ENCODE measurements at places on chromosomes 2 and 18.

DNA sequence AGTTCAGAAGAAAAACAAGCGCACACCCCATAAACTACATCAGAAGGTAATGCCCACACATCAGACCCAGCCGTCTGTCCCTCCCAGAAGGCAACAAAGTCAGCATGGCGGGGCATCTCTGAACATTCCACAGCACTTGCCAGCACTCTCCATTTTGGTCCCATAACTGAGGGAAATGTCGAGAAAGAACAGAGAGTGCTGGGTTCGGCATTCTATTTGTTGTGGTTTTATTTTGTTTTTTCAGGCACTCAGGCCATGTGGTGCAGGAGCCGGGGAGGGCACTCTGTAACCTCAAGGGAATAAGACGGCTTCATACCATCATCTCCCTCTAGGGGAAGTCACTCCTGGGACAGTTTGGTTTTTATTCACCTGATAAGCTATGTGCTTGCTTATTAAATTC, 156.0 kb downstream of the SEPTIN10 start:
- no peak for DNase-seq

DNA sequence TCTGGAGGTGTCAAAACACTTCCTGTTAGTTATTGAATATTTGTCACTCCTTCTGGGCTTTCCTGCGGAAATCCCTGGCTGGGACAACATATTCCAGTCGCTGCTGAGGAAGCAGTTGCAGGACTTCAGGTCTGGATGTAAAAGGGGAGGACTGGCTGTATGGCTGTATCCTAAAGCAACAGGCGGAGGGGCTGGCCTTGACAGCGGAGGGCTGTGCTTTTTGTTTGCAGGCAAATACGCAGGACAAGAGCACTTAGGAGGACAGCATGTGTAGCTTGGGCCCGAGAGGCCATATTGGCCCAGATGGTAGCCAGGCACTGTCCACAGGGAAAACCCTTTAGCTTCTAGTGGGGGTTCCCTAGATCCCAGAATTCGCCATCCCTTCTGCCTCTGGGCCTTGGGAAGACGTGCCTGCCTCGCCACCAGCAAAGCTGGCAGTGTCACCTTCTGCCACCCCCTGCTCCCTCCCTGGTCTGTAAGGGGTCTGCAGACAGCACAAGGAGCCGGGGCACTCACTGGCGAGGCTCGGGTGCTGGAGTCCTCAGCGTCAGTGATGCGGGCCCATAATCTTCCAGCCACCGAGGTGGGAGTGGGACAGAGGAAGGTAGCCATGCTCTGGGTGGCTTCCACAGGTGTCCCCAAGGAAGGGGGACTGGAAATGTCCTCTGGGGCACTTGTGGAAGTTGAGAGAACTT, 6.7 kb downstream of the NPPC start:
- no peak for DNase-seq

DNA sequence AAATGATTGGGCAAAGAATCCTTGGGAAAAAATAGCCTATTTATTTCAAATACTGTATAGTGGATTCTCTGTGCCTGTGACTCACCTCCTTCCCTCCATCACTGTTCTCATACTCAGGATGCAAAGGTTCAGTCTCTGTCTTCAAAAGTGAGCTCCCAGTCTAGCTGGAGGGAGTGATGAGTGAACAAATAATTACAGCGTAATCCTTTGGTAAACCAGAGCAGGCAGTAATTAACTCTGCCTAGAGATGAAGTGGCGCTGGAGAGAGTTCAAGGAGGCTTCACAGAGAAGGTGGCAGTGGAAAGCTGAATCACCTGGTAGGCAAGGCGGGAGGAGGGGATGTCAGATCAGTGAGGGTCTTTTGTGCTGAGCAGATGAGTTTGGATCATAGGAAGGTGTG, 6.5 kb downstream of the DGUOK start:
- no peak for DNase-seq

- no peak for DNase-seq
These were observed 13.8 kb downstream of the PDIA6 start for GRCh38 chr2:10798783-10799182.

- DNase-seq: no peak
These were observed 26.2 kb upstream of the INSIG2 start for GRCh38 chr2:118062048-118062447.

DNA sequence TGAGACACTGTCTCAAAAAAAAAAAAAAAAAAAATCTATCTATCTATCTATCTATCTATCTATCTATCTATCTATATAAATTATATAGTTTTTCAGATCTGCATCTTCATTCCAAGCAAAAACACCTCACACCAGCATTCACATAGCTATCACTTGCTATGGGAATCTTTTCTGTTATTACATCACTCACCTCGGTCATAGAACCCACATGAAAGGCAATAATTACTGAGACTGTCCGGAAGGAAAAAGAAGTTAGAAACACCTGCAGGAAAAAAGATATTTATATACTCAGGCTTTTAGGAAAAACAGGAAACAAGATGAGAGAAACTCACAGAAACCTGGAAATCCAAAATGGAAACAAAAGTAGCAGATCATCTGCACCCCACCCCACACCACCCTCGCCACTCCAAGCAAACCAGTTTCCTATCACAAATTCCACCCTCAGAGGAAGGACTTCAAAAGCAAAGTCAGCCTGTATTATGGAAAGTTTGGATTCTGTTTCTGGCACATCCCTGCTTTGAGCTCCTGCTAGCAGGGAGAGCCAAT, 21.9 kb upstream of the CCDC141 start:
- no peak for DNase-seq

- DNase-seq: peak; percentile 41
These were observed 104.7 kb upstream of the NOSTRIN start for GRCh38 chr2:168697668-168698121.

- no peak for DNase-seq
These were observed 423.6 kb downstream of the PTH2R start for GRCh38 chr2:208830203-208830602.

- DNase-seq: no peak
These were observed 327.9 kb downstream of the LPIN1 start for GRCh38 chr2:12074126-12074844.

DNA sequence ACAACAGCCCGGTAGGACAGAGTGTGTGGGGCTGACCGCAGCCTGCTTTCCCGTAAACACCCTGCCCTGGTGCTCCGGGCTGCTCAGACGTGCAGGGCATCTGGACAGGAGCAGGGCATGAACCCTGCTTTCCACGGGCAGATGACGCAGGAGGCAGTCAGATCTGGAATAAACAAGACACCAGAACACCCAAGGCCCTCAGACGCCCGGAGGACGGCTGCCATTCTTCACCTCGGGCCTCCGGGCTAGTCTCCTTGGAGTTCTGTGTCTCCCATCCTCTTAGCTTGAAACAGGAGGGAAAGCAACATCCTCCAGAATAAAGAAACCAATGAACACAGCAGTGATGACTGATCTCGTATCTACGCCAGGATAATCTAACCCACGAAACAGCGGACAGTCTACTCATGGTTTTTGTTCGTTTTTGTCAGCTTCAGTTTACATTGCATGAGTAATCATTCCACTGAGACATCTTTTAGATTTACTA, 7.3 kb downstream of the PXDN start:
- no peak for DNase-seq

- no peak for DNase-seq
These were observed at the start of gene SP140 for GRCh38 chr2:230225486-230225885. Gene SP140, plus strand, starts transcription at chr2:230225736. Its CDS starts 109 bp downstream, at chr2:230225845.

DNA sequence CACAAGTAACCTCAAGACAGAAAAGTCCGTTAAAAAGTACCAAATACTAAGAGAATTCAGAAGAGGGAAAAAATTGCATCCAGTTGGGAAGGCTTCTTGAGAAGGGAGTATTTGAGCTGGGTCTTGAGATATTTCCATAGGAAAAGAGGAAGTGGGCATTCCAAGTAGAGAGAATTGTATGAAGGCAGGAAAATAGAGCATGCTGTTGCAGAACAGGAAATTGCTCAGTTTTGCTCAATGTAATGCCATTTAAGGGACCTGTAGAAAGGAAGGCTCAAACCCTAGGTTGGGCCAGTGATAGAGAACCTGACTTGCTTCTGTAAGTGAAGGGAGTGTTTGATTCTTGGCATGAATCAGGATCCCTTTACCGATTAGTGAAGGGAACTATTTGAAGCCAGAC, 1.0 kb upstream of the ZC3H8 start:
- DNase-seq: no peak

GRCh38 chr2:99729104-99730025, 239.5 kb upstream of the REV1 start:
- no peak for DNase-seq

GRCh38 chr2:6368281-6368680, 497.4 kb downstream of the CMPK2 start:
- DNase-seq: no peak

GRCh38 chr2:213934560-213934959, 476.3 kb upstream of the VWC2L start:
- DNase-seq: no peak

- no peak for DNase-seq
These were observed 70.3 kb upstream of the NCK2 start for GRCh38 chr2:105674401-105674800.

GRCh38 chr2:15189216-15189615, 371.9 kb downstream of the NBAS start:
- no peak for DNase-seq

- no peak for DNase-seq
These were observed 45.2 kb upstream of the ST3GAL5 start for GRCh38 chr2:85933753-85934594.

DNA sequence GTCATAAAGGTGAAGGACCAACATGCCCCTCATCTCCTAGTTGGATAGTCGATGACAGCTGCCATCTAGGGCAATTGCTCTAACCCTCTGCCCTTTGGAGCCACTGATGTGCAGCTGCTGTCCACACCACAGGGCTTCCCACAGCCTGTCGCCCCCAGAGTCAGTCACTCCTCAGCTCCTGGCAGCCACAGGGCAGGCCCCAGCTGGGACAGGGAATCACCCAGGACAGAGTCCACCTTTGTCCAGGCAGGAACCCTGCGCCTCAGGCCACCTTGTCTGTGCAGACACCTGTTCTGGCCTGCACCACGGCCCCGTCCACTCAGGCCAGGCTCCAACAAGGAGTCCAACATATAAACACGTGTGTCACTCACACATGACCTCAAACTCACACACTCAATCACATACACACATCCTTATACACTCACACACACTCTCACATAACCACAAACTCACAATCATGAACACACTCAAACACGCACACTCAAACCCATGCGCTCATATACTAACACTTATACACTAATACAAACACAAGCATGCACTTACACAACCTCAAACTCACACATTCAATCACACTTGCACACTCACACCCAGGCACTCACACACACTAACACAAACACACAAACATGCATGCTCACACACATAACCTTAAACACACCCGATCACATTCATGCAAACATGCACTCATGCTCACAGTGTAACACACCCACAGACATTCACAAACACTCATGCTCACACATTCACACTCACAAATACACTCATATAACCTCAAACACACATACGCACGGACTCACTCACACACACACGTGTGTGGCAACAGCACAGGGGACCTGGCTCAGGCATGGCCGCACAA, 29.7 kb downstream of the HDAC4 start:
- DNase-seq: no peak

DNA sequence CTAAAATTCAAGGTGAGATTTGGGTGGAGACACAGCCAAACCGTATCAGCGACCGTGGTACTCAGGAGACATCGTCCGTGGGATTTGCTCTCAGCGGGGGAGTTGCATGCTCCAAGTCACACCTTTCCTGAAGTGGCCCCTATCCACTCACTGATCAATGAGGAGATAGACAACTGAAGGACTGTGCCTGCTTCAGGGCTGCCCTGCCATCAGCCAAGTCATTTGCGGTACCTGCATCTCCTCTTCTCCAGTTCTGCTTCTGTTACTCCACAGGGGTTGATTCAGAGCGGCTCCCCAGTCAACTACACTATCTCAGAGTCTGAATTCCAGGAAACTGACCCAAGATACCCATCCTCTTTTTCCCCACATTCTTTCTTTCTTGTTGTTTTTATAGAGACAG, 184.1 kb downstream of the MREG start:
- DNase-seq: no peak

DNA sequence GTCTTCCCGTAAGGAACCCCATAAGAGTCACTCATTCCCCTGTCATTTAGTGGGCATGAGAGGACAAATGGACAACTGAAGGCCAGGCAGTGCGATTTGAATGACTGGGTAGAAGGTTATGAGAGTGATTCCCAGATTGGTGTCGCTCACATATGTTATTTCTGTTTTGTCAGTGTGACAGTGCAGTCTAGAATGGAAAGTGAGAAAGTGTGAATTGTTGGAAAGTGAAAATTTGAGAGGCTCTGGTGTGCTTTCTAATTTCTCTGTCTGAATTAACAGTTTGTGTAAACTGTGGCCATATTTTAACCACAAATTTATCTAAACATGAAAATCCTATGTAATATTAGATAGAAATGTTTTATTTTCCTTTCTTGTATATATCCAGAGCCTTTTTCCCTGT, 49.1 kb downstream of the ASXL3 start:
- no peak for DNase-seq

GRCh38 chr2:110980339-110981062, 140.2 kb upstream of the BCL2L11 start:
- no peak for DNase-seq

- DNase-seq: no peak
These were observed 178.1 kb upstream of the PIEZO2 start for GRCh38 chr18:11327391-11328009.

DNA sequence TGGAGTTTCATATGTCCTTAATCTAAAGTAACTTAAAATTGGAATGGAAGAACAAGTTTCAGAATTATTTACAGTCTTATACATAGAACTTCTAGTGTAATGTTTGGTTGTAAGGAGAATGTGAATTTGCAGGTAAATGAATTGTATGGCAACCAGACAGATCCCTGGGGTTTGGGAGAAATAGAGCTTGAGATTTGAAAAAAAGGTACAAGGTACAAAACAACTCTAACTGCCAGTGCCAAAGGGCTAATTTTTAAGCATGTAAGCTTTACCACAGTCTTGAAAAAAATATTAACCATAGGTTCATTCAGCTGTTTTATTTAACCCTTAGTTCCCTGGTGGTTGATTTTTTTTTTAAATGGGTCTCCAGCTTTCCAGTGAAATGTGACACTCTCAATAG, 103.3 kb downstream of the ICA1L start:
- no peak for DNase-seq

GRCh38 chr2:191573216-191573615, 104.7 kb upstream of the NABP1 start:
- DNase-seq: no peak

- DNase-seq: no peak
These were observed 8.8 kb downstream of the VIL1 start for GRCh38 chr2:218427741-218428140.

DNA sequence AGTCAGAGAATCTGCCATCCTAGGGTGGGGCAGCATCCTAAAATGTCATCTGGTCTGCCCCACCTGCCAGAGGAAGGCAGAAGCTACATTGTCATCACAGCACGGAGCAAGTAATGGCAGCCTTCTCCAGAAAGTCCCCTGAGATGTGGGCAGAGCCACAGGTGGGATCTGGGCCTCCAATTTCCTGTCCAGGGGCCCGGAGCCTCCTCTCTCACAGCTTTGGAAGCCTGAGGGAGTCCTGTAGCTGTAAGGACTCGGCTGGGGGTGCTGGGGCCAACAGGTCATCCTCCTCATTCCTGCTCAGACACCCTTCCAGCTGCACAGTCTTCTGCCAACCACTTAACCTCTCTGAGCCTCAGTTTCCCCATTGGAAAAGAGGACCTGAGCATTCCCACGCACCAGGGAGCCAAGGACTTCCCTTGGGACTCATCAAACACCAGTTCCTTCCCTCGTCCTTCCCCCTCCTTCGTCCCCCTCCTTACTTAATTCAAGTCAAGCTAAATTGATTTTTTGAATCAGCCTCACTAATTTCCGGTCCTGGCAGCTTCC, 48.6 kb upstream of the ID2 start:
- no peak for DNase-seq

GRCh38 chr2:210038078-210038477, 35.6 kb downstream of the RPE start:
- DNase-seq: no peak

GRCh38 chr2:227000123-227000522, 163.9 kb downstream of the COL4A4 start:
- no peak for DNase-seq

Data from epithelial cell of prostate (primary cell).